ENCODE measurements at places on chromosomes 13 and 19.

DNA sequence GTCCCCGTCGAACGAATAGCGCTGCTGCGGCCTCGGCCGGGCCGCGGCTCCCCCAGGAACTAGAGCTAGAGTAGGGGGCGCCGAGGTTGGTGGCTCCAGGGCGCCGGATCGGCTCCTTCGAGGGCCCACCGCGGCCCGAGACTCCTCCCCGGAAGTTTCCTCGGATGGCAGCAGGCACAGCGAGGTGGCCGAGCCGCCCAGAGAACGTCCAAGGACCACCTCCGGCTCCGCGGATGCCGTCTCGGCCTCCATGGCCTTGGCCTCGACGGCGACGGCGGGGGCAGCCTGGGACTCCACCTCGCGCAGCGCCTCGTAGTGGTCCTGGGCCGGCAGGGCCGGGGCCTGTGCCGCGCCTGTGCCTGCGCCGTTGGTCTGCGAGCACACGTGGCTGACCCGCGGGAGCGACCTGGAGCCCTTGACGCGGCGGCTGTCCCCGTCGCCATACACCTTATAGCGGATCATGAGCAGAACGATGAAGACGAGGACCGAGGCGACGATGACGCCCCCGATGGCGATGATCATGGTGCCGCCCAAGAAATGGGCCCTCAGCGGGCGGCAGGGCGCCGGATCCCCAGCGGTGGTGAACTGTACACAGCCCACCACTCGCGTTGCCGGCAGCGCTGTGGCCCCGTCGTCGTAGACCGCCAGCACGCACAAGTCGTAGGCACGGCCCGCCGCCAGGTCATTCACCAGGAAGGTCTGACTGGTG lies 11.8 kb downstream of the IFNL1 start:
- DNase-seq, result no peak

DNA sequence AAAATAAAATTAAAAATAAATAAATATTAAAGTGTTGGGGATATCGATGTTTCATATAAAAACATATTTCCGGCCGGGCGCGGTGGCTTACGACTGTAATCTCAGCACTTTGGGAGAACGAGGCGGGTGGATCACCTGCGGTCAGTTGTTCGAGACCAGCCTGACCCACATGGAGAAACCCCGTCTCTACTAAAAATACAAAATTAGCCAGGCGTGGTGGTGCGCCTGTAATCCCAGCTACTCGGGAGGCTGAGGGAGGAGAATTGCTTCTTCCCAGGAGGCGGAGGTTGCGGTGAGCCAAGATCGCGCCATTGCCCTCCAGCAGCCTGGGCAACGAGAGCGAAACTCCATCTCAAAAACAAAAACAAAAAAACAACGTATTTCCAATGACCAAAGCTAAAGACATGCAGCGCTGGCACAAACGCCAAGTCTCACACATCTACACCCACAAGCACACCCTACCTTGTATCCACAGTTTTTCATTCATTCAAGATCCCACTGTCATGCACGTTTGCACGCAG lies 907 bp downstream of the ZNF569 start:
- no peak for DNase-seq

DNA sequence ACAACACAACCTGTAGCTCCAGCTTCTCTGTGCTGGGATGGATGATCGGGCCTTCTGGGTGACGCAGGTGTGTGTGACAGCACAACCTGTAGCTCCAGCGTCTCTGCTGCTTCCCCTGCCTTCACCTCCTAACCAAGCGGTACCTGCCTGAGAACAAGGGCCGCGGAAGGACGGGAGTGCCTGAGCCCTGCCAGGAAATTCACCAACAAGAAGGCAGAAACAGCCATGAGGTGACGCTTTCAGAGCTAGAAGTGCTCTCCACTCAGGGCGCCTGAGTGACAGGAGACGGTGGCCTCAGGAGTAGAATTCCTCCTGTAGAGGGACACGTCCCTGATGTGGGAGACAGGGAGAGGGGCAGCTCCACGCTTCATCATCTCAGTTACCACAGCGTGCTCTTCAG lies 17.4 kb downstream of the ZNF331 start:
- no peak for DNase-seq

- no peak for DNase-seq
Observed at GRCh38 chr19:16380314-16380695, 55.7 kb downstream of the KLF2 start.

- DNase-seq, result no peak
Observed at GRCh38 chr13:59748046-59748445, 415.7 kb downstream of the DIAPH3 start.

GRCh38 chr13:96075953-96076543 lies 13.9 kb upstream of the HS6ST3 start:
- no peak for DNase-seq

DNA sequence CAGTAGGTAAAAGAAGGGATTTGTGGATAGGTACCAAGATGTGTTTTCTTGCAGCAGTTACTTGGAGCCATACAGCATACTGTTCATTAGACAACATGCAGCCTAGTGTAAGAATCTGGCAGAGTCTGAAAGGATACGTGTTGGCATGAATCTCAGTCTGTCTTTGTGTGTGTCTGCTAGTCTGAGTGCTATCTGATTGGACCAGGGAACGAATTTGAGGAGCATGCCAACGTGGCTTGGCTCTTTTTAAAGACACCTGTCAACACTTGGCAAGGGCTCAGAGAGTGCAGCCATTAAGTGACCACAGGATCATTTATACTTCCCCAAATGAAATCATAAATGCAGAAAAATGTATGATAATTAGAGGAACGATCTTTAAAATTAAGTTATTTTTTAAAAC lies 27.6 kb upstream of the ATXN8OS start:
- no peak for DNase-seq

- DNase-seq, result no peak
Observed at GRCh38 chr19:36009220-36009619, 607 bp upstream of the SYNE4 start.

GRCh38 chr19:49555600-49556411 lies 24.6 kb downstream of the NOSIP start:
- DNase-seq, result peak; percentile 56

GRCh38 chr13:79320433-79320832 lies 85.6 kb downstream of the RBM26 start:
- no peak for DNase-seq

- no peak for DNase-seq
Observed at GRCh38 chr19:18262917-18263316, 11.3 kb downstream of the IQCN start.

DNA sequence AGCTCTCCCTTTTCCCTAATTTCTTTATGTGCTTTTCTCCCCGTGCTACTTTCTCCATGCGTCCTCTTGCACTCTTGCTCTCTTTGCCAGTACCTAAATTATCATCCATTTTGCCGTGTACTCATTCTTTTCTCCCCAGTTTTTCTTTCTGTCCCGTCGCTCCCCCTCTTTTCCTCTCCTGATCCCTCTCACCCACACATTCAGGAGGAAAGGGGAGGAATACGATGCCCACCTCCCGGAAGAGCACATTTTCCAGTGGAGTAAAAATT lies 821 bp downstream of the ZNF616 start:
- no peak for DNase-seq

DNA sequence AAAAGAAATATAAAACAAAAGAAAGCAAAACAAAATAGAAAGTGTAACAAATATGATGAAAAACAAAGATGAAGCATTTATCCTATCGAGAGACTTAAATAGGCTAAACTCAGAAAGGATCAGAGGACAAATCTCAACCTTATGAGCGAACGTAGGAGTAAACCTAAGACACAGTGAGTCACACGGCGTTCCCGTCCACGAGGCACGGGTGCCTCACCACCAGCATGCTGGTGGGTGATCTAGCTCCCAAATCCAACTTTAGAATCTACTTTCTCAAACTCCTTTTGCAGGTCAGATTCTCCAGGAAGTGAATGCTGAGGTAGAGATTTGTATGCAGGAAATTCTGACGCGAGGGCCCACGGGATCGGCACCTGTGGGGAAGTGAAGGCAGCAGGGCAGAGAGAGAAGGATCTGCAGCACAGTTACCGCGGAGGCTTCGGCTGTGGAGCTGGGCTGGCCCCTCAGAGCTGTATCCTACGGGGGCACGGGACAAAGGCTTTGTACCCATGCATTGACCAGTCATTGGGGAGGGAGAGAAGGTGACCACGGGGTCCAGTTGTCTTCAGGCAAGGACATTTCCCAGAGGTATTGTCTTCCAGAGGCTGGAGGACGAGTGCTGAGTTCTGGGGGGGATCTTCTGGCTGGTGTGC lies 7.5 kb upstream of the MIER2 start:
- DNase-seq, result no peak

GRCh38 chr13:114112826-114113322 lies 19.5 kb downstream of the RASA3 start:
- DNase-seq, result no peak

All from renal cortex interstitium (tissue), 15 donors.